ENCODE measurements at places on chromosomes 12 and 14. TPM values are rescaled to one million over a fixed set of nuclear protein-coding genes. Genes with fewer than 3 reads are reported as not detected.

Gene GALNT6
- 93.4 TPM for total RNA-seq

Gene APOLD1
- total RNA-seq = 3.5 TPM

Gene CMA1
- not detected for total RNA-seq

Gene STYK1
- 8.6 TPM for total RNA-seq

- H3K27me3 ChIP-seq = peaks cover 35% of the 10 kb centered on the region
- H3K4me3 ChIP-seq = no peak overlapping the region
- no peaks in the 10 kb centered on the region for H3K36me3 ChIP-seq
- H3K4me1 ChIP-seq = no peaks in the 10 kb centered on the region
- H3K27ac ChIP-seq = no peak overlapping the region
- no peak for DNase-seq
Observed at GRCh38 chr12:130161261-130162243, 712 bp upstream of the FZD10 start.

Gene TCL1A
- not detected for total RNA-seq

- H3K27me3 ChIP-seq = no peaks in the 10 kb centered on the region
- no peak overlapping the region for H3K4me3 ChIP-seq
- H3K27ac ChIP-seq = no peak overlapping the region
- peaks cover 28% of the 10 kb centered on the region for H3K4me1 ChIP-seq
Observed at GRCh38 chr14:89504602-89505313, 87.7 kb upstream of the FOXN3 start.

Gene WNT1
- not detected for total RNA-seq

GRCh38 chr12:685388-685787 is 22.1 kb upstream of the NINJ2 start:
- no peak for DNase-seq
- H3K27me3 ChIP-seq = no peaks in the 10 kb centered on the region
- H3K4me1 ChIP-seq = no peaks in the 10 kb centered on the region
- H3K36me3 ChIP-seq = no peaks in the 10 kb centered on the region
- no peak overlapping the region for H3K27ac ChIP-seq
- no peak overlapping the region for H3K4me3 ChIP-seq

DNA sequence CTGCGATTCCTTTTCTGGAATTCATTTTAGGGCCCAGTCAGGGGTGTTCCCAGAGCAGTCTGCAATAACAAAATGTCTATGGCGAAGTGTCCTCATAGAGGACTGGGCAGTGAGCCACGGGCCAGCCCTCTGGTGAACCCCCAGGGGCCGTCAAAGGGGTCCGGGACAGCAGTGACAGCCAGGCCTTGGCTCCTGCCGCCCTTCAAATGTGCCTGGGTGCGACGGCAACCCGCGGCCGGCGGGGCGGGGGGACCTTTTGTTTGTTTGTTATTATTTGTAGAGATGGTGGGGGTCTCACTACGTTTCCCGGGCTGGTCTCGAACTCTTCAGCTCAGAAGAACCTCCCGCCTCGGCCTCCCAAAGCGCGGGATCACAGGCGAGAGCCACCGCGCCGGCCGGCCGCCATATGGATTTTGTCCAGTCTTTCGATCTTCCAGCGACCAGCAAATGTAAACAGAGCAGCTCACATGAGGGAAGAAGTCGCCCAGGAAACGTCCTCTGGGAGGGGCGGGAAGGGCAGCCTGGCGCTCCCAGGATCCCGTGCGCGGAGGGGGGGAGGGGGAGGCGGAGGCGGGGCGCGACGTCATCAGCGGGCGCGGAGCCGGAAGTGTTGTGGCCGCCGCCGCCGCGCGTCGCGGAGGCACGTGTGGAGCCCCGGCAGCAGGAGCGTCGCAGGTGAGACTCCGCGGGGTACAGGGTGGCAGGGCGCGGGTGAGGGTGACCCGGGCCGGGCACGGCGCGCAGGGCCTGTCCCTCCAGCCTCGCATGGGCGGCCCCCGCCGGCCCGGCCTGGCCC is at the start of gene TRMT61A:
TSS of gene TRMT61A (plus strand) at position 610 of the 796 bp plus-strand sequence. CDS start 783 bp downstream, outside the sequence.
- peaks cover 22% of the 10 kb centered on the region for H3K4me1 ChIP-seq
- peaks cover 4% of the 10 kb centered on the region for H3K36me3 ChIP-seq
- H3K4me3 ChIP-seq = peak within 1 kb of the TSS; percentile 94

DNA sequence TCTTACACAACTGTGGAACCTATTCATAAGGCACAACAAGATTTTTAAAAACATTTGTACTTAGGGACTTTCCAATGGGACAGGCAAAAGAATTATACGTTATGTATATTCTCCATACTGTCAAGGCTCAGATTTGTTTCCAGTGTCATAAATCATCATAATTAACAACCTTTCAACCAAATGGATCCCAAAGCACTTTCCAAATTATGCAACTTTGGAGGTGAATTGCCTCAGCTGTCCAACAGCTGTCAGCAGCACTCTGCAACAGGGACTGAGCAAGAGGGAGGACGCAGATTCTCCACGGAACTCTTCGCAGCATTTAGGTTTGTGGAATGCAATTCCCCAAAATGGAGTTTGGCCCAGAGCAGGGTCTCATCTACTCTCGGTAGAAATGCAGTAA is 186.6 kb downstream of the PAX9 start:
- H3K36me3 ChIP-seq = no peaks in the 10 kb centered on the region
- no peak overlapping the region for H3K4me3 ChIP-seq
- H3K27me3 ChIP-seq = no peaks in the 10 kb centered on the region
- H3K27ac ChIP-seq = no peak overlapping the region

Gene DEGS2
- total RNA-seq = 1.6 TPM

DNA sequence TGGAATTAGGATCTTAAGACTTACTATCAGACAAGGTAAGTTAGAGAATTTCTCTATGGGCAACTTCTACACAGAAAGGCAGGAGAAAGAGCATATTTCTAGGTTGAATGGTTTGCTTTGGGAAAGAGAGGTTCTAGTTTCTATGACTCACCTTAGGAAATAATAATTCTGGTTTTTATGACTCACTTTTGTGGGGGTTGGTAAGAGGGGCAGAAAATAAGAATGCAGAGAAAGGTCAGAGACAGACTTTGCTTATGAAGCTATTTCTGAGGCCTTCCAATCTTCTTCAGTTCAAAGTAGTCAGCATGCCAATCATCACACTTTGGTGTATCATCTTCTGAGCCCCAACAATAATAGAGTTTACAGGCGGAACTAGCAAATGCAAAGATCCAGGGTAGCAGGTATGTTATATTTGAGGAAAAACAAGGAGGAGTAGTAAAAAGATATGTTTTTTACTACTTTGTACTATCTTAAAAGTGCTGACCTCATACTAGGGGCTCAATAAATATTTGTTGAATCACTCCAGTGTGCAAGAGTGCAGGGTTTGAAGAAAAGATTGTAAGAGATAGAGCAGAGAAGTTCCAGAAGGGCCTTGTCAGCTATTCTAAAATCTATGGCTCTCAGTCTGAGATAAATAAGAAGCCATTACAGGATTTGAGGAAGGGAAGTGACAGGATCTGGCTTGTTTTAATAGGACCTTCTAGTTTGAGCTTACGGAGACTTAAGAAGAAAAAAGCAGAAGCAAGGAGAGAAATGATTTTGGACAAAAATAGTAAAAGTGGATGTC is 56.7 kb upstream of the LRFN5 start:
- peak overlapping the region; percentile 29 for H3K4me3 ChIP-seq
- peaks cover 26% of the 10 kb centered on the region for H3K4me1 ChIP-seq
- H3K36me3 ChIP-seq = no peaks in the 10 kb centered on the region
- peak overlapping the region; percentile 90 for H3K27ac ChIP-seq
- H3K27me3 ChIP-seq = no peaks in the 10 kb centered on the region

GRCh38 chr12:16685107-16685506 is 79.1 kb upstream of the LMO3 start:
- no peaks in the 10 kb centered on the region for H3K4me1 ChIP-seq
- no peak overlapping the region for H3K4me3 ChIP-seq
- H3K27ac ChIP-seq = no peak overlapping the region

Gene ZNF891
- 0.98 TPM for total RNA-seq

Data from PC-3 (cell line).